ENCODE measurements at places on chromosomes 7 and 10.
A peak's percentile ranks its signal among the peaks of the same experiment; 100 is the strongest.

DNA sequence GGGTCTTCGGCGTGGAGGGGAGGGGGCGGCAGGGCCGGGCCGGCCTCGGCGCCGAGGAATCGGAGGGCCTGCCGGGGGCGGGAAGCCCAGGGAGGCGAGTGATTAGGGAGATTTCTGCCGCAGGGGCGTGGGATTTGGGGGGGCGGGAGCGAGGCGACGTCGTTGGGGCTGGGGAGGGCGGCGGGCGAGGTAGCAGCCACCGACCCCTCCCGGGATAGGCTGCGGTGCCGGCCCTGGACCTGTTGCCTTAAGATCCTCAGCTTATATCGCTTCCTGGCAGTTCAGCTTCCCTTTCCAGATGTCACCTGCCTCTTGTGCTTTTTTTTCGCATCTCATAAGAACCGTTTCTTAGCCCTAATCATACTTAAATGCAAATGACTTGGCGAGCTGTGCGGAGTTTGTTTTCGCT is 655 bp downstream of the LMTK2 start:
- DNase-seq: peak; percentile 67

DNA sequence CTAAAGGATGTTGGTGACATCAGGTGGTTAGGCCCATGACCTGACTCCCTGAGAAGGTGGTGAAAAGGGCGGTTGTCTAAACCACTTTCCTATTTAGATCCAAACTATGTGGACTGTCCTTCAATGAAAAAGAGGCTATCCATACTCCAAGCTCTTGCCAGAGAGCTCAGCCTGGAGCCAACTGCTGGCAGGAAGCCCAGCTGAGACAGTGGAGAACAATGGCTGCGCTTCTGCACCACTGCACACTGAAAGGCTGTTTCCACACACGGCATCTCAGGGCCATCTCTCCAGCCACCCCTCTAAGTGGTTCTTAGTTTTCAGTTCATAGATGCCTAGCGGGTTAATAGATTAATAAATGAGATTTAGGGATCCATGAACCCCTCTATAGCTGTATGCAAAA is 488.8 kb upstream of the ZMIZ1 start:
- DNase-seq: no peak

DNA sequence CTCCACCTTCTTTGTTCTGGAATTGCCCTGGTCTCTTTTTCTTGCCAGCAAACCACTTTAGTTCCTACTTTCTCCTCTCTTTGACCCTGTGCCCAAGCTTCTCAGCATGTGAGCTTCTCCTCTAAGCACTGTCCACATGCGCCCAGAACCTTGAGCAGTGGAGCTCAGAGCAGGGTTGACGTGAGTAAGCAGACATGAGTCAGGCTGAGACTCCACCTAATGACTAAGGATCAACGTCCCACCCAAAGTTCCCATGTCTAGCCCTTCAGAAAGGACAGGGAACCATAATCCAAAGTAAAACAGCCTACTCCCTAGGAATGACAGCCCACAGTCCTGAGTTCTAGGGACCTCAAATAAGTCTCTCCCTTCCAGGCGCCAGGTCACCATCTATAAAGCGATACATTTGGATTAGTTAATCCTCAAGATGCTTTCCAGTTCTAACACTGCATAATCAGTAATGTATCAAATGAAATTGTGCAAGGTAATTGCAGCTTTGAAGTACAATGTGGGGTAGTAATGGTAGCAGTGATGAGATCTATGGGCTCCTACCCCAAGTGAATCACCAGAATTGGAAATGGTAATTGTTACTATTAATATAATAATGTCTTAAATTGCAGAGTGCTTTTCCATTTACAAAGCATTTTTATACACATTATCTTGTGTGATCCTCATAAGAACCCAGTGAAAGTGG is 44.5 kb downstream of the KCNMA1 start:
- no peak for DNase-seq

- no peak for DNase-seq
Measured at GRCh38 chr7:133061357-133061756, 20.5 kb downstream of the CHCHD3 start.

- DNase-seq: no peak
Measured at GRCh38 chr7:75617634-75618234, 121.0 kb downstream of the HIP1 start.

GRCh38 chr7:24834128-24834798 is 77.0 kb upstream of the GSDME start:
- no peak for DNase-seq

- peak; percentile 92 for DNase-seq
Measured at GRCh38 chr10:100529475-100530298, at the start of gene NDUFB8. TSS of gene NDUFB8 (minus strand) at chr10:100529871. CDS start at chr10:100529851, 20 bp downstream.

DNA sequence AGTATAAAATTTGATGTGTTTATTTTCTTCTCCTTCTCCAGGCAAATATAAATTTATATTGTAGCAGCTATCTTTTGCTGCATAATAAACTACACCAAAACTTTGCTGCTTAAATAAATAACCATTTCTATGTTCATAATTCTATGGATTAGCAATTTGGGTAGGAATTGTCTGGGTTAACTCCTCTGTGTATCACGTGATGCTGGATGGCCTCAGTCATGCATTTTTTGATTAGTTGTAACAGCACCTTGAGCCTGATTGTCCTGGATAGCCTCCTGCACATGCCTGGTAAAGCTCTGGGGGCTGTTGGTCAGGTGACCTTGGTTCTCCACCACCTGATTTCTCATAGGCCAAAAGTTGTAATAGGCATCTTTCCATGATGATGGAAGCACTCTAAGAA is 572.9 kb downstream of the ETV1 start:
- DNase-seq: no peak

DNA sequence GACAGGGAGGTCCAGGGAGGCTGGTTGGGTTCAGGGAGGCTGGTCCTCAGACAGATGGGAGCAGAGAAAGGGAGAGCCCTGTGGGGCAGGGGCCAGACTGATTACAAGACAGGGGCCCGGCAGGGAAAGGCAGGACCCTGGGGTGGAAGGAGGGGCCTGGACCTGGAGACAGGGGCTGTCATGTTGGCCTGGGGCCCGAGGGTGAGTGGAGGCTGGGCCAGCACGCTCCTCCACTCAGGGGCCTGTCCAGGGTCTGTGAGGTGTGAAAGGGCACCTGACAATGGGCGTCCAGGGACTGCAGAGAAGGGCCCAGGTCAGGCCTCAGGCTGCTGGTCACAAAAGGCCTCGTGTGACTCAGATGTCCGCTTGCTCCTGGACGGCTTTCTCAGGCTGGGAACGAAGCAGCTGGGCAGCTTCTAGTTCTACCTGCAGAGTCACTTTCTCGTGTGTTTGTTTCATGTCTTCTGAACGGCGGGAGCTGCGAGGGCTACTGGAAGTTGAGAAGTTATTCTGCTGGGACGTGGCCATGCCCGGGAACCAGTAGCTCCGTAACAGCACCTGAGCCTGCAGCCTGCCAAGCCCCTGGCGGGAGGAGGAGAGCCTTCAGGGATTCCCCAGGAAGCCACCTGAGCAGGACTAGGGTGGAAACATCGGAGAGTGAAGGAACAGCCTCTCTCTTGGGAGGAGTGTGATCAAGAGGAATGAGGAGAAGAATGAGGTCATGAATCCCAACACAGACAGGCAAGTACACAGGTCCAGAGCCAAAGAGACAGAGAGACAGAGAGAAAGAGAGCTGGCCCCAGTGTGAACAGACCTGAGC is 65.8 kb downstream of the KLF6 start:
- peak; percentile 8 for DNase-seq

- no peak for DNase-seq
Measured at GRCh38 chr7:138354066-138354465, 106.0 kb upstream of the TRIM24 start.

DNA sequence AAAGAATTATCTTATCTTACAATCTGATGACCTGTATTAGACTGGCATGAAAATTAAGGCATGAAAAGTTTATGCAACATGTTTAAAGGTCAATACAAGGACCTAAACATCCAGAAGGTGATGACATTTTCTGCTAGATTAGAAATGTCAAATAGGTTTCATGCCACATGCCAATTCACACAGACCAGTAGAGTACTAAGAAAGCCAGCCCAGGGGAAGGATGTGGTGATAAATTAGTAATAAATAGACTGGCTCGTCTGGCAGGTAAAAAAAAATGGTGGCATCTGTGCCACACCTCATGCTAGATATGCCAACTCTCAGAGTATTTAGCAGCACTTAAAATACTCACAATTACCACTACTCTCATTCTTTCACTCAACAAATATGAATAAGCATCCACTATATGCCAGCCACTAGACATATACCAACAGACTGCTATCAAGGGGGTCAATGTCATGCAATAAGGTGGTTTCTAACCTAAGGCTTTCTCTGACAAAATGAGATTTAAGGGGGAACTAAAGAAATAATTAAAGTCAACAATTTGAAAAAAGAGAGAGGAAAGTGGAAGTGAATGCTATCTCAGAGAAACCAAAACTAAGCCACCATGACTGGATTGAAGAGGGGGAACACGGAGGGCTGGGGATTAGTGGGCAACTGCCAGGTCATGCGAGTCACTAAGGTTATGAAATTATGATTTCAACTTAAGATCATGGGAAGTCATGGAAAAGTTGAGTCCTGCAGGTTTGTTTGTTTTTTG is 83.5 kb downstream of the SGMS1 start:
- no peak for DNase-seq

GRCh38 chr7:127935847-127936376 is 95.3 kb downstream of the LRRC4 start:
- no peak for DNase-seq
